ENCODE measurements at places on chromosomes 16 and 17. TPM values are rescaled to one million over a fixed set of nuclear protein-coding genes. Genes with fewer than 3 reads are reported as not detected.
A peak's percentile ranks its signal among the peaks of the same experiment; 100 is the strongest.

DNA sequence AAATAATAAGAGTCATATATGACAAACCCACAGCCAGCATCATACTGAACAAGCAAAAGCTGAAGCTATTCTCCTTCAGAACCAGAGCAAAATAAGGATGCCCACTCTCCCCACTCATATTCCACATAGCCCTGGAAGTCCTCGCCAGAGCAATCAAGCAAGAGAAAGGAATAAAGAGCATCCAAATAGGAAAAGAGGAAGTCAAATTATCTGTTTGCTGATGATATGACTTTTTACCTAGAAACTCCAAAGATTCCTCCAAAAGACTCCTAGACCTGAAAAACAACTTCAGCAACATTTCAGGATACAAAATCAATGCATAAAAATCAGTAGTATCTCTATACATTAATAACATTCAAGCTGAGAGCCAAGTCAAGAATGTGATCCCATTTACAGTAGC lies 217.5 kb downstream of the ABCC12 start:
- no peaks in the 10 kb centered on the region for H3K27me3 ChIP-seq
- H3K4me1 ChIP-seq: no peaks in the 10 kb centered on the region
- no peaks in the 10 kb centered on the region for H3K36me3 ChIP-seq
- DNase-seq: no peak
- H3K4me3 ChIP-seq: no peak overlapping the region

DNA sequence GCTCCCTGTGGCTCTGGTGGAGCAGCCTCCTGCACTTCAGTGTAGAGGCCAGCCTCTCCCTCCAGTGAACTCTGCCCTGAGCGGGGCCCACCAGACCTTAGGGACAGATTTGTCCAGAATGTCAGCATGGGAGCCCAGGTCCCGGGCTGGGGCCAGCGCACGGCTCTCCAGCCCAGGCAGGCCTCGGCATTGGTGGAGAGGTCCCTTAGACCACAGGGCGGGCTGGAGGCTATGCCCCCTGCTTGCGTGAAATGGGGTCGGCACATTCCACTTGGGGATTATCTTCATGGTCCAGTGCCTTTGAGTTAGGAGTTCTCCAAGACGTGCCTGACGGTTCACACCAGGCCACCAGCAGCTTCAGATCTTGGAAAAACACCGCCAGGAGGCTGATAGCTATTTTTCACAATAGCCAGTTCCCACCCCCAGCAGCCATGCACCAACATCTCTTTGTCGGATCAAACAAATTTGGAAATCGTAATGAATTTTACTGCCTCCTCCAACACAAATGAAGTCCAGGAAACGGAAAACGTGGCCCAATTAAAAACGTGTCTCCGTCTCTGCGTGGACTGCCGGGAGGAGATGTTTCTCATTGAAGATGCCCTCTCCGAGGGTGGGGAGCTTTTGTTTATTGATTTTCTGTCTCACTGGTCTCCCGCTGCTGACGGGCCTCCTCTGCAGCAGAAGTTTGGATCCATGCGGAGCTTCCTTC lies 110.0 kb upstream of the CIBAR2 start:
- H3K27ac ChIP-seq: no peak overlapping the region
- H3K4me1 ChIP-seq: peaks cover 33% of the 10 kb centered on the region
- DNase-seq: no peak

GRCh38 chr17:40110026-40110845 lies 9.8 kb upstream of the NR1D1 start:
- peaks cover 95% of the 10 kb centered on the region for H3K4me1 ChIP-seq
- no peaks in the 10 kb centered on the region for H3K27me3 ChIP-seq
- no peak for DNase-seq
- H3K36me3 ChIP-seq: no peaks in the 10 kb centered on the region

- H3K4me3 ChIP-seq: no peak overlapping the region
- H3K36me3 ChIP-seq: peaks cover 86% of the 10 kb centered on the region
- DNase-seq: no peak
- no peak overlapping the region for H3K27ac ChIP-seq
- H3K4me1 ChIP-seq: no peaks in the 10 kb centered on the region
- no peaks in the 10 kb centered on the region for H3K27me3 ChIP-seq
Measured at GRCh38 chr16:89895482-89896250, 22.3 kb downstream of the TCF25 start.

DNA sequence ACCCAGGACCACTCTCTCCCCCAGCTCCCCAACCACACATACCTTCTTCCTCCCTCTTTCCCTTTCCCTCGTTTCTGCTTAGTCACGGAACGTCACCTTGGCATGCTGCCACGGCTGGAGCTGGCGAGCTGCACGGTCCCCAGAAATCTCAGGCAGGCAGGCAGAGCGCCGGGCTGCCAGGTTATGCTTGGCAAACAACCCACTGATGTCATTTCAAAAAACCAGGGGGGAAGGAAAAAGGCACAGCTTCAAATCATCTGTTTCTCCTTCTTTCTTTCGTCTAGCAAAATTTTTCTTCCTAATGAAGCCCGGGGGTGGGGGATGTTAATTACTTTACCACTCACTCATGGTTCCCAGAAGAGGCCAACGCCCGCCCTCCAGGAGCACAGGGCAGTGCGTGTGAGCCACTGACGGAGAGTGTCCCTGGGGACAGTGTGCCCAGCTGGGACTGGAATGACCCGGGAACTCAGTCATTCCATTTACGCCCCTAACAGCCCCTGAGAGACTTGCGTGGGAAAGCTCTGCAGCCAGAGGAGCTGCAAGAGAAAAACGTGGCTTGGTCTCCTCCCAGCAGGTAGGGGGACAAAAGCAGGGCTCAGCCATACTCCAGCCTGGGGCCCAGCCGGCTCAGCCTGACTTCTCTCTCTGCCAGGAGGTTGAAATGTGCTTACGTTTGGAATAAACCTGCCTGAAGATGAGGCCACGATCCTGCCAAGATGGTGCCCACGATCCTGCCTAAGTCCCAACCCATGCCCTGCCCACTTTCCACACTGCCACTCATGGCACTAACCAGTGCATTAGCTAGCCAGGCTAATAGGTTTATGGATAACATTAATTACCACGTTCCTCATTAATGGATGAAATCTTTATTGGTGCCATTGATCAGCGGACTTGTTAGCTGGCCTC lies 198.9 kb downstream of the ZFHX3 start:
- H3K27ac ChIP-seq: peak overlapping the region; percentile 72
- peak overlapping the region; percentile 3 for H3K4me3 ChIP-seq
- peaks cover 66% of the 10 kb centered on the region for H3K4me1 ChIP-seq
- H3K27me3 ChIP-seq: no peaks in the 10 kb centered on the region
- peak; percentile 96 for DNase-seq

GRCh38 chr17:17151541-17151940 lies 54.6 kb downstream of the PLD6 start:
- peak overlapping the region; percentile 66 for H3K27ac ChIP-seq
- peaks cover 36% of the 10 kb centered on the region for H3K4me1 ChIP-seq
- H3K36me3 ChIP-seq: peaks cover 80% of the 10 kb centered on the region
- no peaks in the 10 kb centered on the region for H3K27me3 ChIP-seq
- DNase-seq: no peak

- DNase-seq: no peak
- H3K4me3 ChIP-seq: peak overlapping the region; percentile 84
- H3K27ac ChIP-seq: peak overlapping the region; percentile 95
- no peaks in the 10 kb centered on the region for H3K36me3 ChIP-seq
Measured at GRCh38 chr17:44828919-44829522, 1.1 kb downstream of the GJC1 start.

GRCh38 chr16:10878644-10879501 lies 1.9 kb downstream of the CIITA start:
- H3K4me1 ChIP-seq: peaks cover 11% of the 10 kb centered on the region
- DNase-seq: no peak
- H3K4me3 ChIP-seq: peak overlapping the region; percentile 58
- no peaks in the 10 kb centered on the region for H3K36me3 ChIP-seq
- peak overlapping the region; percentile 67 for H3K27ac ChIP-seq

GRCh38 chr17:59432657-59433056 lies 101.2 kb downstream of the YPEL2 start:
- H3K27me3 ChIP-seq: no peaks in the 10 kb centered on the region
- no peak overlapping the region for H3K27ac ChIP-seq
- H3K4me3 ChIP-seq: no peak overlapping the region
- no peaks in the 10 kb centered on the region for H3K36me3 ChIP-seq
- H3K4me1 ChIP-seq: peaks cover 18% of the 10 kb centered on the region
- no peak for DNase-seq

DNA sequence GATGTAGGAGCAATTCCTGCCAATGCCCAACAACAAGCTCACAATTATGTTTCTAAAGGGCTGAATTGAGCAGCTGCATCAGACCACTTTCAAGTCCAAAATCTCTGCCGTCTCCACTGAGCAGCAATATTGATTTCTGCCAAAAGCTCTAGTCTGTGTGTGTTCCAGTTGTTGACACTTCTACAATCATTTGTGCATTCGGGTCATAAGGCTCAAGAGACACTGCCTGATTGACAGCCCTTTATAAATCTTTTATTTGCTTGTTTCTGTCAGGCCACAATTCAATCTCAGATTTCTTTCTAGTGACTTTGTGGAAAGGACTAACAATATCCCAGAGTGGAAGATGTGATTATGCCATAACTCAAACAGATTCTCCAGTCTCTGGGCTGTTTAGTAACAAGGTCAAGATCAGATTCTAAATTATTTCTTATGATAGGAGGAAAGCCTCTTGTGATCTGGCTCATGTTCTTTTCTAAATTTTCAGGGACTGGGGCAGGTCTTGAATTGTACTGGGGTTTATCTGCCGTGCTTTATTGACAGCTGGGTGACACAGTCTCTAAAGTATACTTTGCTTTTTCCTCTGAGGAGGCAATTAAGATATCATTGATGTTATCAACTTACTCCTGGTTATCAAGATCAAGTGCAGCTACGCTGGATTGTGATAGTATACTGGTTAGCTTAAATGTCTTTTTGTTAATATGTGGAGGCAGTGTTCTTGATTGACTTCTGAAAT lies 377.1 kb downstream of the CNTNAP4 start:
- H3K36me3 ChIP-seq: no peaks in the 10 kb centered on the region
- DNase-seq: no peak
- no peak overlapping the region for H3K4me3 ChIP-seq
- no peaks in the 10 kb centered on the region for H3K4me1 ChIP-seq
- no peak overlapping the region for H3K27ac ChIP-seq

GRCh38 chr16:704552-705380 lies 835 bp downstream of the FBXL16 start:
- H3K27me3 ChIP-seq: peaks cover 89% of the 10 kb centered on the region
- peaks cover 29% of the 10 kb centered on the region for H3K4me1 ChIP-seq
- no peak overlapping the region for H3K4me3 ChIP-seq
- DNase-seq: no peak
- H3K36me3 ChIP-seq: no peaks in the 10 kb centered on the region

GRCh38 chr17:31858642-31859486 lies at the start of gene COPRS:
Gene COPRS, minus strand, starts transcription at chr17:31859244. Its CDS starts 45 bp downstream, at chr17:31859199.
- peaks cover 43% of the 10 kb centered on the region for H3K4me1 ChIP-seq
- peak within 1 kb of the TSS; percentile 91 for H3K27ac ChIP-seq
- DNase-seq: peak; percentile 96
- H3K4me3 ChIP-seq: peak within 1 kb of the TSS; percentile 83

DNA sequence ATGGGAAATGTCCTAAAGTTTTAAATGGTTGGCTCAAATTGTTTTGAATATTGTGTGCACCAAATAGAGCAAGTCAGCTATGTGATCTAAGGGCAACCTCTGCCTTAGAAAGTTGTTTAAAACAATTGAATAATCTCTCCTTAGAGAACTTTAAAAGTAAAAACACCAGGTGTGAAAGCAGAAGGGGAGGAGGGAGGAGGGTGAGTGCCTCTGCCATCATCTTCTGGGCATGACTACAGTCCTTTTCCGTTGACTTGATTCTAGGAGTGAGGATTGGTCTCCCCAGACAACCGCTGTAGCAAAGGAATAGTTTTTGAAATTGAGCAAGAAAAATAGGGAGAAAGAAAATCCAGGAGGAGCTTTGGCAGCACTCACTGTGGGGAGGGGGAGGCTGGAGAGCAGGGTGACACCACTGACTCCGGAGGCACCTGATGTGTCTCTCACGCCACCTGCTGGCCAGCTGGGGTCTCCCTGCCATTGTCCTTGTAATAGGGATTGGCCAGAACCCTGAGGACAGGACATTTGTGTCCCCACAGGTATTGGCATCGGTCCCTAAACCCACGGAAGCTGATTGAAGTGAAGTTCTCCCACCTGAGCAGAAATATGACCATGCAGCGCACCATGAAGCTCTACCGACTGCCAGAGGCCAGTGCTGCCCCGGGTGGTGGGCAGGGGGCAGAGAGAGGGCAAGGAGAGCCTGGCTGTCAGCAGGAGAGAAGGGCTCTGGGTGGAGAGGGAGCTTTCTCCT lies 33.3 kb downstream of the PLCD3 start:
- H3K27me3 ChIP-seq: no peaks in the 10 kb centered on the region
- no peak overlapping the region for H3K4me3 ChIP-seq
- peak; percentile 96 for DNase-seq
- H3K4me1 ChIP-seq: peaks cover 44% of the 10 kb centered on the region

DNA sequence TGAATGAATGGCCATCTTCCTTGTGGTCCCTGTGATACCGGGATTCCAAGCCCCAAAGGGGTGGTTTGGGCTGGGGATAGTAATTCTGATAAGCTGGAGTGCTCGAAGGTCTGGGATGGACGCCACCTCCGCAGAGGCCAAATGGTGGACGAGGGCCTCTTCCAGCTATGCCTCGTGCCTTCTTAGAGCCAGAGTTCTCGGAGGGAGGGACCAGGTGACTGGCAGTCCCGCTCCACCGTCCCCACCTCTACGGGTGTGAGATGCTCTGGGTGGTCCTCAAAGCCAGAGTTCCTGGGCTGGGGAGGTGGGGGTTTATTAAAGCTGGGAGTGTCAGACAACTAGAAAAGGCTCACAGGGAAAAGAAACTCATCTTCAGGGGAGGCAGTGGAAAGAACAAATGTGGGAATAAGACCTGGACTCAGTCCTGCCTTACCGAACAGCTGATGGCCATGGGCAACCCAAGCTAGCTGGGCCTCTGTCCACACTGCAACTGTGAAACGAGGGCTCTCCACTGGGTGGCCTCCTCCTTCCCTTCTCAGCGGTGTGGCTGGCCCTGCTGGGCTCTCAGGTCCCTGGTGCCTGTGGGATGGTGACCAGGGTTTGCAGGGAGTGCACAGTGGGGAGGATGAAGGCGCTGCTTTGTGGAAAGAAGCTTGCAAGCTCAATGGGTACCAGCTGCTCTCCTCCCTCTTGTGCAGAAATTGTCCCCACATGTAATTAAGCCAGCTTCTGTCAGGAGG lies 75.2 kb downstream of the N4BP1 start:
- peaks cover 8% of the 10 kb centered on the region for H3K36me3 ChIP-seq
- DNase-seq: no peak
- no peaks in the 10 kb centered on the region for H3K27me3 ChIP-seq

- H3K27me3 ChIP-seq: no peaks in the 10 kb centered on the region
- no peak overlapping the region for H3K27ac ChIP-seq
- no peaks in the 10 kb centered on the region for H3K4me1 ChIP-seq
- H3K4me3 ChIP-seq: no peak overlapping the region
- no peak for DNase-seq
- no peaks in the 10 kb centered on the region for H3K36me3 ChIP-seq
Measured at GRCh38 chr17:15662681-15663080, 21.4 kb downstream of the TRIM16 start.

Gene PRSS36
- total RNA-seq: 2.7 TPM

Gene CACNG5
- not detected for total RNA-seq

Gene KAT8
- total RNA-seq: 83.4 TPM

Gene MYH2
- total RNA-seq: 1.4 TPM

Gene ACSM2A
- not detected for total RNA-seq

Gene ITGA3
- 96.7 TPM for total RNA-seq

Gene KRT33B
- total RNA-seq: not detected

Gene TSNAXIP1
- total RNA-seq: 1.0 TPM

Gene COX6A2
- not detected for total RNA-seq

Gene SAMD14
- total RNA-seq: 1.7 TPM
